Activated CD8-positive, alpha-beta memory T cell treated with anti-CD3 and anti-CD28 coated beads for 1 hour (primary cell): ENCODE measurements at places on chromosomes 3 and 15.

DNA sequence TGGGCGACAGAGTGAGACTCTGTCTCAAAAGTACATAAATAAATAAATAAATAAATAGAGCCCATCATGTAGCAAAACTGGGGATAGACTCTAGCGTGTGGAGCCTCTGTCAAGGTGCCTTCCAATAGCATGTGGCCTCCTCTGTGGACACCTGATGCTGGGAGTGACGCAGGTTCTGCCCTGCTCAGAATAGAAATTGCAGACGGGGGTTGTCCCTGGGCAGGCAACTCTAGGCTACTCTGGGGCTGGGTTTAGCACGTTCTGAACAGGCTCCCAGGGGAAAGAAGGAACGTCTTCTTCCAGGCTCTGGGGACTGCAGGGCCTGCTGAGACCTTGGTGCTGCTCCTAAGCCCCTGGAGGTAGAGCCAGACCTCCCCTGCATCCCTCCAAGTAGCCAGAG is 65.3 kb downstream of the EPHB3 start:
- DNase-seq, result no peak

DNA sequence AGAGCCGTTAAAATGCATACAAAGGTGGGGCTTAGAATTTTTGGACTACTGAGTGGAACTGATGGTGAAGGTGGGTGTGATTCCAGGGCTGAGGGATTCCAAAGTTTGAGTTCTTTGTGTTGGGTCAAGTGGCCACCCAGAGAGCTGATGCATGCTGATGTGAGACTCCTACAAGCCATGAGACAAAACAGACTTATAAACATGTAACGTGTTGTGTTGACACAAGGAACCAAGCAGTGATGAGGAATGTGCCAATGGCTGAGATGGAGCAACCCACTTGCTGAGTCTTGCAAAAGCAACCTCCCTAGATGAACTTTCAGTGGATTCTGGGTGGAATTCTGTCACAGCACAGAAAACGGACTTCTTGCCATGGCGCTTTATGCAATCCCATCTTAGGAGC is 289.0 kb downstream of the TLE3 start:
- no peak for DNase-seq

DNA sequence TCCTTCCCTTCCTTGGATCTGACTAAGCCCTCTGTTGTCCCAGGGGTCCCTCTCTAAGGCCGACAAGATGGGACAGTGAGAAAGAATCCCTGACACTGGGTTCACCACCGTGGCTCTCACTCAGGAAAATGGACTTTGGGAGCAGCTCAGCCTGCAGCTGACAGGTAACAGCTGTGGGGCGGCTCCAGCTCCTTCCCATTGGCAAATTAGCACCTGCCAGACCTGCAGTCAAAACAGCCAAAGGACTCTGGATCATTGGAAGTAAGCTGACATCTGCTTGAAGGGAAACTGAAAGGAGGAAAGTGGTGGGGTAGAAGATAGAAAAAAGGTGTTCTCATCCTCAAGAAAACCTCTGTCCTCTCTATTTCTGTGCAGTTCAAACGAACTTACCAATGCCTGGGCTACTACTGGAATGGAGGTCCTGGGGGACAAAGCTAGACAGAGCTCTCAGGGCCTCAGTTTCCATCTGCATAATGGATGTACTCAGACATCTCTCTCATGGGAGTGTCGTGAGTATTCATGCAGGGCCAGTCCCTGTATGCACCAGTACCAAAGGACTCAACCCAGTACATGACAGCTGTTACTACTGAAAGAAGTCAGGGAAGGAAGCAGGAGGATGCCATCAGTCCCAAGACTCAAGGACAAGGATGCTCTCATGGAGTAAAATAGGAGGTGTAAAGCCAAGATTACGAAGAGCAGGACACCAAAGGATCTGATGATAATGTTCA is 53.6 kb upstream of the DCLK3 start:
- no peak for DNase-seq

GRCh38 chr3:73094951-73095350 is 33.5 kb downstream of the EBLN2 start:
- no peak for DNase-seq

DNA sequence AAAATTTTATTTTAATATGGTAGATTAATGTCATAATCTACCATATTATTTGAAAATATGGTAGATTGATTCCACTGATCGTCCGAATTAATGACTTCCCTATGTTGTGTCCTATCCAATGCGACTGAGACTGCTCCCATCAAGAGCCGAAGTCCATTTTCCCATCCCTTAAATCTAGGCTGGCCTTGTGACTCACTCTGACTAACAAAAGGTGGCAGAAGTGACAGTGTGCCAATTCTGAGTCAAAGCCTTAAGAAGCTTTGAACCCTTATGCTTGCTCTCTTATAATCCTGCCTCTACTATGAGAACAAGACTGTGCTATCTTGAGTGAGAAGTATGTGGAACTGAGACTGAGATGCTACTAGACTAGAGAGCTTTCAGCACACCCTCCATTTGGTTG is 387.2 kb downstream of the ROBO1 start:
- DNase-seq, result no peak

DNA sequence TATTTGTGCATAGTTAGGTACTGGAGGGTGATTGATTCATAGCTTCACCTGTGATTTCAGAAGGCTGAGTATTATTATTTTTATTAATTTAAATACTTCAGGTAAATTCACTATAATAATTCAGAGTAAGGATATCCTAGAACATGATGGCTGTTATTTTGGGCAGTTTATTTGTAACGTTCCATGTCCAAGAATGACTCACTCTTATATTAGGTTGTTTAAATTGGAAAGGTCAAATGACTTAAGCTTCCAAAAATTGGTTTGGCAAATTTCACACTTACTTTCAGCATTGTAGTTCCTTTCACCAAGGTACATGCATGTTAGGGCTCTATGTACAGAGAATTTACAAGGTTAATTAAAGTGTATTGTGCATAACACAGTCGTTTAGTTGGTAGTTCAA is 120.2 kb downstream of the EPHA3 start:
- DNase-seq, result no peak

GRCh38 chr3:44516230-44516629 is 38.8 kb upstream of the ZNF445 start:
- no peak for DNase-seq

DNA sequence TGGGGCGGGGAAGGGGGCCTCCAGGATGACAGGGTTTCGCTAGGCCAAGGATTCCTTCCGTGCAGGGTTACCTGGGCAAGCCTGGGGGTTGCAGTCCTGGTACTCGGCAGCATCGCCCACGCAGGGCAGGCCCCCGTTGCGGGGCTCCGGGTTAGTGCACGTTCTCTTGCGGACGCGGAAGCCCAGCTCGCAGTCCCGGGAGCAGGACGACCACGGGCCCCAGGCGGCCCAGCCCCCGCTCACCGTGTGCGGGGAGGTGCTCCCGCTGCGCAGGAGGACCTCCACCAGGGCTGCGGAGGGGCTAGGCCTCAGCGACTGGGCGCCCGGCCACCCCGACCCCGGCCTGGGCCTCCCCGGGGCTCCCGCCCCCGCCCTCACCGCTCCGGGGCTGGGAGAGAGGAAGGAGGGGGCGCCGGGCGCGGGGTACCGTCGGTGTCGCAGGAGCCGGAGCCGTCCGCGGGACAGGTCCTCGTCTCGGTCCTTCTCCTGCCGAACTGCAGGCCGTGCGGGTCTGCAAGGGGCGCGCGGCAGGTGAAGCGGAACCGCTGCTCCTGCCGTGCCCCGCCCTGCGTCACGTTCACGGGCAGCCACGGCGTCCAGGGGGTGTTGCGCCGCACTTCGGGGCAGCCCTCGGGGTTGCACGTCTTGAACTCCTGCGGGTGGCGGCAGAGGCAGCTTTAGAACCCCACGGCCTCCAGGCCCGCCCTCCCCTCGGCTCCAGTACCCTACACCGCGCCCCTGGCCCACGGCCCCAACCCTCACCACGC is 114.6 kb downstream of the SEMA5B start:
- no peak for DNase-seq

DNA sequence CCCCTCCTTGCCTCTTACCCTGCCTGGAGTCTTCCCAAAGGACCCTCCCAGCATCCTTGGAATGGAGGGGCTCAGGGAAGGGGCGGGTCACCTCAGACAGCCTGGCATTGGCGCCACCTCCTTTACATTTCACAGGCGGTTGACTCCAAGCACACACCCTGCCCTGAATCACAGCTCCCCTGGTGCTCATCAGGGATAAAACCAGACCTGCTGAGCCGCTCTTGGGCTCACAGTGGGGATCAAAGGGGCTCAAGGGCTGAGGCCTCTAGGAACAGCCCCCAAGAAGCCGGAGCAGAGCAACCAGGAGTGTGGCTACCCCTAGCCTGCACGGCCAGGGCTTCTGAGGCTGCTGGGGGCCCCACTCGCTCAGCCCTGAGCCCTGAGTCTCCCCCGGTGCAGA is 16.6 kb downstream of the LINGO1 start:
- DNase-seq, result no peak

DNA sequence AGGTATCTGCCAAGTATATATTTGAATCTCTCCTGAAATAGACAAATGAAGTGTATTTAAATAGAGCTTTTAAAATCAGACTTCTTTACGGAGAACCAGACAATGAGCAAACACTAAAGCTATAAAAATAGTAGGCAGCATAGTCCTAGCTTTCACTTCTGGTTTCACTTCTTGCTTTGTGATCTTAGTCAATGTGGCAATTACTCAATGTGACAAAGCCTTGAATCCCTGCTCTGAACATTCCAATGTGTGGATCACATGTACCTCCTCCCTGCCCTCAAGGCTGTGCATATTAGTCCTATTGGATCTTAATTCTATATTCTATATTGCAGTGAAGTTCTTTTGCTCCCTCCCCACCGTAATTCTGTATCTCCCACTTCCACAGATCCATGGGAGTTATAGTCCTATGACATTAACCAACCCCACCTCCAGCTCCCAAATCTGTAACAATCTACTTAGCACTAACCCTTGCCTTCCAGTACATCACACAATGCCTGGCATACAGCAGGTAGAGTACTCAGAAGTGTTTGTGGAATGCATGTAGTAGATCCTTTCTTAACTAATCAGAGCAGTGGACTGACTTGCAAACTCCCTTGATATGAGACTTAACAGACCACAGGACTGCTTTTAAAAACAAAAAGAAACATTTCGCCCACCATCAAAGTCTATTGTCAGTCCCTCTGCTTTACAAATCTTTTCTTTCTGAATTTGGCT is 24.3 kb upstream of the CP start:
- no peak for DNase-seq

GRCh38 chr15:65828585-65828984 is 36.5 kb upstream of the DENND4A start:
- no peak for DNase-seq

GRCh38 chr3:97823046-97824004 is 1.5 kb downstream of the CRYBG3 start:
- no peak for DNase-seq

- DNase-seq, result no peak
Observed at GRCh38 chr3:157876556-157876955, 229.7 kb downstream of the SHOX2 start.

DNA sequence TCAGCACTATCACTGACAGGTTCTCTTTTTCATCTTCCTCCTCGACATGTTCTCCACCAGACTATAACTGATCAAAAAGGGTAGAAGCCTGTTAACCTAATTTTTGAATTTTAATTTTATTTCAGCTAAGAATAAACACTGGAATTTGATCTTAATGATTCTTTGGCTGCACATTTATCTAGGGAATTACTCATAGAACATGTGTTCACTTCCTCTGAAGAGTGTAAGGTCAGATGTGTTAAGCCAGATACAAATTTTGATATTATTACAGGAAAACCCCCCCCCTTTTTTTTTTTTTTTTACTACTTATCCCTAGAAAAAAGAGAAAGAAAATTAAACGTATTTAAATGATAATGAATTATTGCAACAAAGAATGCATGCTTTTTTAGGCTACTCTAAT is 15.0 kb downstream of the DCBLD2 start:
- DNase-seq, result no peak

DNA sequence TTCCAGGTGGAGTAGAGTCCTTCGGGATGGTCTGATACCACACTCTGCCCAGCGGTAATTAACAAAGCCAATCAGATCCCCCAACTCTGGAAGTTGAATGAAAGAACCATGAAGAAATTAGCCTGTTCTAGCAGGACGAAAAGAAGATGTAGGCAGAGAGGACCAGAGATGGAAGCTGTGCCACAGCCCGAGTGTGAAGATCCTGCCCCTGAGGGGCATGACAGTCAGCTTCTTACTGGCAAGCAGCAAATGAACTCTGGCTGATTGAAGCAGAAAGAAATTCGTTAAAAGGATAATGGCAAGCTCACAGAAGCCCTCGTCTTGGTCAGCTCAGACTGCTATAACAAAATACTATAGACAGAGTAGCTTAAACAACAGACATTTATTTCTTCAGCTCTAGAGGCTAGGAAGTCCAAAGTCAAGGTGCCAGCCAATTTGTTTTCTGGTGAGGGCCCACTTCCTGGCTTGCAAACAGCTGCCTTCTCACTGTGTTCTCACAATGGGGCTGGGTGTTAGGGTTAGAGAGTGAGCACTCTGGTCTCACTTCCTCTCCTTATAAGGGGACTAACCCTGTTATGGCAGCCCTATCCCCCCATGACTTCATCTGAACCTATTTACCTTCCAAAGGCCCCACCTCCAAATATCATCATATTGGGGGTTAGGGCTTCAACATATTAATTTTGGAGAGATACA is 307.1 kb downstream of the VPS13C start:
- DNase-seq, result no peak

GRCh38 chr3:78724859-78725258 is 1042.9 kb downstream of the ROBO1 start:
- DNase-seq, result no peak

DNA sequence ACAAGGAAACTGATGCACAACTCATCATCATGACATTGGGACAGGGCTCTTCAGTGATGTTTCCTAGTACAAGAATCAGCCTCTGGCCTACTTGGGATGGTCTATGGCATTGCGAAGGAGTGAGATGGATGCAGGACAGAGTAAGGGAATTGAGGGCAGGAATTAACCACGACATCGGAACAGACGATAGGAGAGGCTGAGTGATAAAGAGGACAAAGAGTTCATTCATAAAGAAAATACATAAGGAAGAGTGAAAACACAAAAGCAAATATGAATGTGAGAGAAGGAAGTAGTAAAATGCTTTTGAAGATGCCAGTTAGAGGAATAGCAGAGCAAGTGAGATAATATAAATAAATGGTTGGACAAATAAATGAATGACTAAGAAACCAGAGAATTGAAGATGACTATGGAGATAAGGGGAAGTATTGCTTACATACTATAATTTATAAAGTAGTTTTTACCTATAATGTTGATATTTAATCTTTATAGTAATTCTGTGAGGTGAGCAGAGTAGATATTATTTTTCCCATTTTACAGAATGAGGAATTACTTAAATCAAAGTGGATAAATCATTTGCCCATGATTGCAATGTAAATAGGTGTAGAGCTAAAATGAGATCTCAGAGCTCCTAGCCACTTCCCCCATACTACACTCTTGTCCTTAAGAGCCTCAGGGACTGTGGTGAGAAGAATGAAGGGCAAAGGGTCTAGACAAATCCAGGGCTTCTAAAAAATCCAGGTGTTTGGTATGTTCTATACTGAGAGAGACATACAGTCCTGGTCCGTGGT is 203.3 kb downstream of the DTWD1 start:
- no peak for DNase-seq
